Endothelial cell of umbilical vein (primary cell): ENCODE measurements at places on chromosomes 2 and 18. TPM values are rescaled to one million over a fixed set of nuclear protein-coding genes. Genes with fewer than 3 reads are reported as not detected.

CDH20 gene
- not detected in 2 replicates for total RNA-seq

PHOSPHO2 gene
- total RNA-seq = 2.7 TPM in 2 replicates

KIF1A gene
- 0.64 TPM in 1 of 2 replicates, not detected in the other for total RNA-seq

CD28 gene
- total RNA-seq = 0.15 TPM in 1 of 2 replicates, not detected in the other

HJURP gene
- 42.4 and 60.9 TPM in 2 replicates for total RNA-seq
